NCI-H2171 treated with DMSO at 0.1 percent for 48 hours (cell line): ENCODE measurements at places on chromosomes 3 and 15.
A peak's percentile ranks its signal among the peaks of the same experiment; 100 is the strongest.

- no peak for DNase-seq
Measured at GRCh38 chr3:42846685-42847522, 28.8 kb downstream of the CYP8B1 start.

GRCh38 chr3:57892423-57892822 is 115.8 kb upstream of the FLNB start:
- no peak for DNase-seq

DNA sequence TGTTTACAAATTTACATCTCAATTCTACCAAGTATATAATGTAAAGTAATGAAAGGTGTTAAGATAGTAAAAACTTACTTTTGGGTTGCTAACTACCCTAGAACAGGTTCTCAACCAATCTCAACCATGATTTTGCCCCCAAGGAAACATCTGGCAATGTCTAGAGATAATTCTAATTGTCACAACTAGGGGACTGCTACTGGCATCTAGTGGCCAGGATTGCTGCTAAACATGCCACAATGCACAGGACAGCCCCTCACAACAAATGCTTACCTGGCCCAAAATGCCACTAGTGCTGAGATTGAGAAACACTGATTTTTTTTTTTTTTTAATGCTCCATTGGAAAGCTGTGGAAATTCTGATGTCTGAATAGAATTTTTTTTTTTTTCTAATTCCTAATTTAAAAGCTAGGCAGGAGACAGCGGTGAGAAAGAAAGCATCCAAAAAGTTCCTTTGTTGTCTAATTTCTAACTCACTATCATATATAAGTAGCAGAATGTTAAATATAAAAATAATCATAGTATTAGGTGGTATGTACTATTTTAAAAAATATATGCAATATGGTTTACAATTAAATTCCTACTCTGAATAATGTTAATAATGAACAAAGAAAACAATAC is 81.5 kb downstream of the TJP1 start:
- DNase-seq = no peak

DNA sequence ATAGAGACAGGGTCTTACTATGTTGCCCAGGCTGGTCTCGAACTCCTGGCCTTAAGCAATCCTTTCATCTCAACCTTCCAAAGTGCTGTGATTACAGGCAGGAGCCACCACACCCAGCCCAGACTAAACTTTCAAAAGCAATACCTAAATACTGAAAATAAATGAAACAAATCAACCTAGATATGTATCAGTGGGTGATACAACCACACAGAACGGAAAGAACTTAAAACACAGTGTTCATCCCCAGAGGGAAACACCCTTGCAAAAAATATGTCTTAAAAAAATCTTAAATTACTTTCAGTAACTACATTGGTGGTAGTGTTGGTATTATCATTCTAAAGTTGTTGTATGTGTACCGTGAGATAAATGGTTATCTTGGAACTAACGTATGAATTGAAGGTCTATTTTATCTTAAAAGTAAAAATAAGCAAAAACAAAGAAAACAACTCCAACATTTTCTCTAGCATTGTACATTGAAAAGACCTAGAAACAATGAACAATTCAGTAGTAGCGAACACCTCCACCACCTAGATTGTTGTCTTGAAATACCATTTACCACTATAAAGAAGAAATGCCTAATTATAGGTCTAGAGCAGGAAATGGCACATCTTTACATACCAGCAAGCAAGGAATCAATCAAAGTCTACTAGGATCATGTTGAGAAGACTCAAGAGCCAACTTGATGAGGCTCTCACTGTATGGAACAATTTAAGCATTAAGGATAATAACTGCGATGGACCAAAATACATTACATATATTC is 24.7 kb downstream of the SLTM start:
- no peak for DNase-seq

DNA sequence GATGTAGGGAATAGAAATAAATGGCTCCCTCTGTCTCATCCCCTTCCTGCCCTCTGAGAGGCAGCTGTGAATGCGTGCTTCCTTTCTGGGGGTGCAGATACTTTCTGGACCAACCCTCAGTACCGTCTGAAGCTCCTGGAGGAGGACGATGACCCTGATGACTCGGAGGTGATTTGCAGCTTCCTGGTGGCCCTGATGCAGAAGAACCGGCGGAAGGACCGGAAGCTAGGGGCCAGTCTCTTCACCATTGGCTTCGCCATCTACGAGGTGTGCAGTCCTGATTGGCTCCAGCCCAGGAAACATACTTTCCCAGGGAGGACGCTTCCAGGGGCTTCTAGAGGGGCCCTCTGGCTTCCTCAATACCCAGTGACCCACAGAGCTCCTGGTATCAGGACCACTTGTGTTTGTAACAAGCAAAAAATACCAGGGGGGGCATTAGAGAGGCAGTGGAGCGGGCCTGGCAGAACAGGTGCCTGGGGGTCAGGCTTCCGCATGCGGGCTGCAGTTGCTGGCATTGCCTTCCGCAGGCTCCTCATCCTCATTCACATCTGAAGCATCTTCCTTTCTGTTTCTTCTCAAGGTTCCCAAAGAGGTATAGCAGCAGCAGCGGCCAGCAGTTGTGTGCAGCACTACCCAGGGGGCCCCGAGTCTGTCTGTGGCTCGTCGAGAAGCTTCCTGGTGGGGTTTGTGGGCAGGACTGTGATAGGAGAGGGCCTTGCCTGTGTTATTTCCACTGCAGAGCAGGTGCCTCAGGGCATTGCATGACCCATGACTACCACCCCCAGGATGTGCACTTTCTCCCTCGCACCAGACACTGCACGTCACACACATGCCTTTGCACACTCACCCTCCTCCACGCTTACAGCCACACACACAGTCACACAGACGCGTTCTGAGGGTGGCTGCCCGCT is 42.5 kb downstream of the CAPN3 start:
- DNase-seq = no peak

GRCh38 chr3:186994000-186994955 is 64.0 kb downstream of the ST6GAL1 start:
- DNase-seq = no peak

DNA sequence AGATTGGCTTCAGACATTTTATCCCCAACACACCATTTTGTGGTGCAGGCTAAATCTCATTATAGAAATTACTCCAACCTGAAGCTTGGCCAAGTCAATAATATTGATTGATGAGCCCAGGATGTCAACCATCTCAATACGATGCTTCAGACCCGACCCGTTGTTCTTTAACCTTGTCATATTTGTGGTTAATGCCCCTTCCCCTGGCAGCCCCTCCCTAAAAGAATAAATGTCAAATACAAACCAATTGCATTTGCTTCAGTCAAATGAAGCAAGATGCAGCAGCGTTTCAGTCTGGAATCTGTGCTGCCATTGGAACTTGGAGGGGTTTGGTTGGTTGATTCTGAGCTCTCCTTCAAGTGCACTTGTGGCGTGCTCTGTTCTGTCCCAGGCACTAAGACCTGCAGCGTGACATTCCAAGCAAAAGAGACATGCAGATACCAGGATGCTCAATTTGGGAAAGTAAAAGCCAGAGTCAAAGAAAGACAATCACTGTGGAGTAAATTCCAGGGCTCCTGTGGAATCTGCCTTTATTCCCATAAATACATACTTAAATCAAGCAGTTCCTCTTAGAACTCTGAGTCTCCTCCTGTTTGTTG is 23.8 kb upstream of the PSMD6 start:
- DNase-seq = no peak

- no peak for DNase-seq
Measured at GRCh38 chr3:64166584-64167162, 58.6 kb downstream of the PRICKLE2 start.

DNA sequence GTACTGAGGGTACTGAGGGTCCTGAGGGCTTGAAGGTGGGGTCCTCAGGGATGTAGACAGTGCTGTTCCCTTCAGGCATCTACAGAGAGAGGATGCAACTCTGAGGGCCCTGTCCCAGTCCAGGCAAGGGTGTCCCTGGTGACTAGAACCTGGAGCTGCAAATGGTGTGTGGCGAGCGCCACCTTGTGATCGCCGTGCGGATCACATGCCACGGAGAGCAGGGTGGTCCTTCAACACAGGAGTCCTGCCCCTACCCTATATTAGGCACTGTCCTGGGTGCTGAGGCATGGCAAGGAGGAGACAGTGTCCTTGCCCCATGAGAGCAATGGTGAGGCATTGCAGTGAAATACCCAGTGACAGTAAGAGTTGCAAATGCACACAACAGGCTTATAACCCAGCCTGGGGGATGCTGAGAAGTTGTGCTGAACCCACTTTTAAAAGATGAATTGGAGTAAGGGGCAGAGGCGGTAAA is 23.6 kb downstream of the RHCG start:
- DNase-seq = peak; percentile 65

- DNase-seq = no peak
Measured at GRCh38 chr3:66476852-66477381, 23.9 kb downstream of the LRIG1 start.

- peak; percentile 14 for DNase-seq
Measured at GRCh38 chr3:193948459-193948858, 187.5 kb upstream of the HES1 start.

DNA sequence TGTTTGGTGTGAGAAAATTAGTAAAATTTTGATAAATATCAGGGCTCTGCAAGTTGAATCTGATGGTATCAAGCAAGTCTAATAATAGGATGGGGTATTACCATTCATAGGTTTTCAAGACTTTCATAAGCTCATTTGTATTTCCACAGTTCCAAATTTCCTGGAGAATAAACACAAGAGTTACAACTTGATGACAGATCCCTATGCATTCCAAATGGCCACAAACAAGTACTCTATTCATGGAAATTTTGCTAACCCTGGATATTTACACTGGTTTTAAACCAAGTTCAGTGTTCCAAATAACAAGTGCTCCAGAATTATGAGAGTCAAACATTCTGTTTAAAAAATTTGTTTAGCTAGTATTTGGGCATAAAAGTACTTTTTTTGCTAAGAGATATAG is 75.0 kb upstream of the CNTN6 start:
- no peak for DNase-seq

GRCh38 chr3:105362021-105362665 is 4.6 kb upstream of the ALCAM start:
- DNase-seq = no peak

GRCh38 chr3:117563063-117563462 is 853.5 kb downstream of the TUSC7 start:
- DNase-seq = no peak

DNA sequence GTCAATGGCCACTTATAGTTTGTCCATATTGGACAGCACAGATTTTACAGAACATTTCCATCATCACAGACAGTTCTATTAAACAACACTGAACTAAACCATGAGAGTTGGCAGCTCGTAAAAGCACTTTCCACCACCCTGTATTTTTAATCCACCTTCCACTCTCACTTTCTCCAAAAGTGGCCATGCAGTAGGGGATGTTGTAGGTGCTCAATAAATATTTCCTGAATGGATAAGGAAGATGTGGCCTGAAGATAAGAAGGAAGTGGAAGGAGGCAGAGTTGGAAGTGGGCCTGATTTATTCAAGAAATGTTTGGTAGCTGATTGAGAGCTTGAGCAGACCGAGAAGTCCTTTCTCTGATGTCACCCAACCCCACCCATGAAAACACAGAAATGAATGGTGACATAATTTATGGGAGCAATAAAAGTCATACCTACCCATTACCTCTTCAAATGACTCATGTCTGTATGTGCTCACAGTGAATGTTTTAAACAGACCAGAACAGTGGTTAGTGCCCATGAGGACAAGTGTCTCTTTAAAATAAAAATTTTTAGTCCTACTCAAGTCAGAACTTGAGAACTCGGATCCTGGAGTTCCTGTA is 39.6 kb upstream of the CTNNB1 start:
- no peak for DNase-seq

GRCh38 chr3:17632401-17633100 is 109.9 kb downstream of the TBC1D5 start:
- DNase-seq = no peak

- DNase-seq = no peak
Measured at GRCh38 chr3:37942646-37943045, 47.9 kb upstream of the VILL start.

- no peak for DNase-seq
Measured at GRCh38 chr3:124879337-124879680, 7.9 kb downstream of the ITGB5 start.

DNA sequence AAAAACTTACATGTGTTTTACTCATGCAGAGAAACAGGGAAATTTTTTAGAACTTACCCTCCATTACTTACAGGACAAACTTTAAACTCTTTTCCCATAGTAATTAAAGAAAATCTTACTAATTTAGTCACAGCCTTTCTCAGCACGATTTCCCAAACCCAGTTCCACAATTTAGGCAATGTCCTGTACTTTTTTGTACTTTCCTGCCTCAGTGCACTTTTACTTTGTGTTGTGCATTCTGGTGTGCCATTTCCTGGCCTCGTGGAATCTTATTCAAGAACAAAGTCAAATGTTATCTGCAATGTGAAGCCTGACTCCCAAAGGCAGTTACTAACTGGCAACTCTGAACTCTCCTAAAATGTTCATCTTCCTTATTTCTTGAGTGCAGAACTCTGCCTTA is 1.9 kb downstream of the SLC33A1 start:
- no peak for DNase-seq

GRCh38 chr15:64046421-64047153 is at the start of gene DAPK2:
DAPK2 (minus strand) TSS chr15:64046485; CDS start chr15:64040261, 6,224 bp downstream.
- DNase-seq = peak; percentile 67

DNA sequence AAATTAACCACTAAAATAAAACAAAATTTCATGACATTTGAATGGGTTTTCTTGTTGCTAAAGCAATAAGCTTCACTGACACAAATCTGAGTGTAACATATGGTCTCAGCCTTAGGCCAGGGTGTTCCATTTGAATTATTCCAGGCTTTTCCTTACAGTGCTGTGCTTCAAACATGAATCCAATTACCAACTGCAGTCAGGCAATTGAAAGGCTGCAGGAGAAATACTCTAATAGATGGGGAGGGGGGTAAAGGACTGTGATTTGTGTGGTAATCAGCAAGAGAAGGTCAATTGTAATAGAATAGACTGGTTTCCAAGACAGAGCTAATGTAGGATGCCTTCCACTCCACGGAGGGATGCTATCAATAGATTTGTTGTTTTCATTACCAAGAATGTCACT is 466.7 kb downstream of the C3orf38 start:
- no peak for DNase-seq

- DNase-seq = no peak
Measured at GRCh38 chr3:78605178-78605577, 1162.6 kb downstream of the ROBO1 start.

DNA sequence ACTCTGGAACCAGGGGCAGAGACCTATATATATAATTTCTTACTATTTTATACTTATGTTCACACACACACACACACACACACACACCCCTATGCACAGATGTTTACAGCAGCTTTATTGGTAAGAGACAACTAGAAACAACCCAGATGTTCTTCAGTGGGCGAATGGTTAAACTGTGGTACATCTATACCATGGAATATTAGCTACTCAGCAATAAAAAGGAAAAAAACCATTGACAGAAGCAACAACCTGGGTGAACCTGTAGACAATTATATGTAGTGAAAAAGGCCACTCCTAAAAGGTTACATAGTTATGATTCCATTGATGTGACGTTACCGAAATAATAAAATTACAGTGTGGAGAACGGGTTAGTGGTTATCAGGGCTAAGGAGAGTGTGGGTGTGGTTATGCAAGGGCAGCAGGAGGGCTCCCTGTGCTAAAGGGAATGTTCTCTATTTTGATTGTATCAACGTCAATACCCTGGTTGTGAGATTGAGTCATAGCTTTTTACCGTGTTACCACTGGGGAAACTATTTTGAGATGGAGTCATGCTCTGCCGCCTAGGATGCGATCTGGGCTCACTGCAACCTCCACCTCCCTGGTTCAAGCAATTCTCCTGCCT is 85.5 kb downstream of the FLNB start:
- DNase-seq = no peak
